Psoas muscle (tissue), 8 donors: ENCODE measurements at places on chromosomes 4 and X. TPM values are rescaled to one million over a fixed set of nuclear protein-coding genes. Genes with fewer than 3 reads are reported as not detected.

DNA sequence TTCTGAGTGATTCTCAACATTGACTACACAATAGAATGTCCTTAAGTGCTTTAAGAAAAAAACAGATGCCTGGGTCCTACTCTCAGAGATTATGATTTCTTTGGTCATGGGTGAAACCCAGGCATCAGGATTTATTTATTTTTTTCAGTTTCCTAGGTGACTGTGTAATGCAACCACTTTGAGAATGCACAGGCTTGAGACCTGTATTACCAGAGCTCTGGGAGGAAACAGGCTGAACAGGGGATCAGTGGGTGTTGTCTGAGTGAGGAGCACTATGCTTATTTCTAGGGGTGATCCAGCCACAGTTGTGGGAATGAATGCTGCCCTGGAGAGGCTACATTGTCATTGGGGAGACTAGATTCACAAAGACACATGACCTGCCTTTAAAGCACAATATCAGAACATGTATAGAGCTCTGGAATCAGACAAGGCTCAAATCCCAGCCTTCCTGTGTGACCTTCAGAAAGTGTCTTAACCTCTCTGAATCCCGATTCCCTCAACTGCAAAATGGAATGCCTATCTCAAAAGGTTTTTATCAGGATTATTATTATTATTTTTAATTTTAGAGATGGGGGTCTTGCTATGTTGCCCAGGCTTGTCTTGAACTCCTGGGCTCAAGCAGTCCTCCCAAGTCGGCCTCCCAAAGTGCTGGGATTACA lies 61.6 kb upstream of the PRPS1 start:
- DNase-seq: no peak

GRCh38 chr4:101065346-101065745 lies 282.0 kb downstream of the PPP3CA start:
- DNase-seq: no peak

- no peak for DNase-seq
Observed at GRCh38 chr4:121220698-121221097, 56.6 kb upstream of the TNIP3 start.

- DNase-seq: no peak
Observed at GRCh38 chrX:40120838-40121580, 23.3 kb upstream of the BCOR start.

GRCh38 chr4:5752376-5753184 lies 41.6 kb downstream of the EVC start:
- no peak for DNase-seq

- peak; percentile 64 for DNase-seq
Observed at GRCh38 chr4:2931512-2932301, 31.5 kb downstream of the NOP14 start.

DNA sequence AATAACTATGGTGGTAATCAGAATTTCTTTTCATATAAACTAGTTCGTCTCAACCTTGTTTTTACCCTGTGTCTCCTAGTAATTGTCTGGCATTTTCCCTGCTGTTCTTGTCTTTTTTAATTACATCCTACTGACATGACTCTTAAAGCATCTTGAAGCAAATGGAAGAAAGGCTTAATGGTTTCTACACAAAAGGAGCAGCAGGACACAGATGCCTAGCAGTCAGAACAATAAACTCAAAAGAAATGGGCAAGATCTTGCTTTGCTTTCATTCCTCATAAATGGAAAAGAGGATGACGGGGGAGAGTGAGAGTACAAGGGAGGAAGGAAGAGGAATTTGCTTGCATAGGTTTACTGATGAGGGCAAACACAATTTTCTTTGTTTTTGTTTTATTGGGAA lies 293.2 kb upstream of the EMCN start:
- DNase-seq: no peak

DNA sequence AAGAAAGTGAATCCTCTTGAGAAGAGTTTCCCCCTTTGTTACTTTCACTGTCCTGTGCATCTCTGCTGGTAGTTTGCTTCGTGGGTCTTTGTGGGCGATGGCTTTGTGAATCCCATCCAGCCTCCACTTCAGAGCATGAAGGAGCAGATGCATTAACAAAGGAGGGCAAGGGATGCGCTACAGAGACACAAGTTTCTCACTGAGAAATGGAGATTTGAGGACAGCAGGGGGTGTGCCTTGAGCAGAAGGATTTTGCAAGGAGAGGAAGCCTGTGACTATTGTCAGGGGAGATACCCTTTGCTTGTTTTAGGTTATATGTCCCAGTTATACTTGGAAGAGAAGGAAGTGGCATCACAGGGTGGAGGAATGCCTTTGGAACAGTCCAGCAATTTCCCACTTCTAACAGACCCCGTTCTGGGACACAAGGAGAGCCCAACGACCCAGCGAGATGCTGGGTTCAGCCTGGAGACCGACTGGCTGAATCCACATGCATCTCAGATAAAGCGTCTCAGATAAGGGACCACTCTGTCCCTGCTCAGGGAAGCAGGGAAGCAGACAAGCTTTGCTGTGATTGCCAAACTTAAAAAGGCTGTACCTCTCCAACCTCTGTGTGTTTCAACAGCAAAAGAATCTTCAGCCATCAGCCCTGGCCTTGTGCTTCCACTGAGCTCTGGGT lies 314.6 kb upstream of the GATB start:
- DNase-seq: no peak

DNA sequence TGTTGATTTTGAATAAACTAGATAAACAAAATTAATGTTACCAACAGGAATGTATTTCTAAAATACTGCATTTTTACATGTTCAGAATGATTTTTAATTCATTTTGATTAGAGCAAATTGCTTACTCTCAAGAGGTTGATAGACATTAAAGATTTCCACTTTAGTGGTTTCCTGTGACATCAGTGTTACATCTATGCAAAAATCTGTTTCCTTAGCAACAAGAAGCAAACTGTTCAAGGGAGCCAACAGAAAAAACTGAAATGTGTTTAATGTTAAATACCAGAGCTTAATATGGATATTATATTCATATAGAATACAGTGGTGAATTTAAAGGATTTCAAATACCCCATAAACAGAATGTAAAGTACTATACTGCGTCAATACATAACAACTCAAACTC lies 277.8 kb downstream of the GABRG1 start:
- DNase-seq: no peak

- no peak for DNase-seq
Observed at GRCh38 chr4:105196523-105197145, 50.0 kb downstream of the TET2 start.

- no peak for DNase-seq
Observed at GRCh38 chr4:67723949-67724348, 23.0 kb upstream of the UBA6 start.

GRCh38 chr4:43224559-43224958 lies 332.0 kb downstream of the GRXCR1 start:
- DNase-seq: no peak

- no peak for DNase-seq
Observed at GRCh38 chr4:179344861-179345260, 1902.6 kb upstream of the AGA start.

- DNase-seq: no peak
Observed at GRCh38 chr4:167831855-167832254, 260.5 kb upstream of the ANXA10 start.

DNA sequence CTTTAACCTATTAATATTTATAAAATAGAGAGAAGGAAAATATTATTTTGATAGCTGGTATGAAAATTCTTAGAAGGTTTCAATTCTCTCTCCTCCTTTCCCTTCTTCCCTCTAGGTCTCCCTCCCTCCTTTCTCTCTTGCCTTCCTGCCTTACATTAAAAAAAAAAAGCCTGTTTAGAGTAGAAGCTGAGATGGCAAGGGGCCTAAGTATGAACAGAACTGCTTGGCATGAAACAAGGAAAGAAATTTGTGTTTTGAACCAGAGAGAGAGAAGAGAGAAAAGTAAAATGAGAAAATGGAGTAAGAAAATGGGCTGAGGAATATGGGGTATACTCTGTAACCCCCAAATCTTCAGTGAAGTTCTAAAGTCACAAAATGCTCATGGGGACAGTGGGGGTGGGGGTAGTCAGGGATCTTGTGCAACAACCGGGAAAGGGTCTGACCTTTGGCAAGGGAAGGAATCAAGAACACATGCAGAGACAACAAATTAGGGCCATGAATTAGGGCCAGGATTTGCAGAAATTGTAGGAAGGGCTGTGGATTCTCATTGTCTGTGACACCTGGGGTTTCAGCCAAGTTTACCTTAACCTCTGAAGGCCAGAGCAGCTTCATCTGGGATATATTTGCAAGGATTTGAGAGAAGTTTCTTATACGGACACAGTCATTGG lies 30.6 kb downstream of the SUPT20HL2 start:
- DNase-seq: no peak

GRCh38 chr4:102665527-102665926 lies 95.2 kb downstream of the MANBA start:
- no peak for DNase-seq

DNA sequence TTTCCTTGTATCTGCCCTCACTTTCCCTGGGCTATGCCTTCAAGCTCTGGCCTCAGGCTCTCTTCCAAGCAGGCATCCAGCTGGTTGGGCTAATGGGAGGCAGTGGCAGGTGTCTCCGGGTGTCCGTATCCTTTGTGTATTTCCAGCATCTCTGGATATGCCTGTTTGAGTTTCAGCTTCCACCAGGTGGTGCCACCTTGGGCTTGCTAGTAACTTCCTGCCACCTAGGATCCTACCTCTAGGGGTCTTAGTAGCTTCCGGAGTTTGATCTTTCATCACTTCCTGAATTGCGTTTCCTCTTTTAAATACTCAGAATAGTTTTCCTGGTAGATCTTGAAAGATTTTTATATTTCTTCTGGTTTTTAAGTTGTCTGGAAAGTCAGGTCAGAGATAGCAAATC lies 23.2 kb upstream of the ANOS1 start:
- DNase-seq: no peak

The KCND1 gene
- 0.03 TPM for polyA plus RNA-seq

The RTL3 gene
- polyA plus RNA-seq: 0.10 TPM

The SPANXN3 gene
- not detected for polyA plus RNA-seq
